ENCODE measurements at places on chromosomes 2 and 18.

- DNase-seq: no peak
Observed at GRCh38 chr2:142724713-142725349, 152.6 kb upstream of the KYNU start.

DNA sequence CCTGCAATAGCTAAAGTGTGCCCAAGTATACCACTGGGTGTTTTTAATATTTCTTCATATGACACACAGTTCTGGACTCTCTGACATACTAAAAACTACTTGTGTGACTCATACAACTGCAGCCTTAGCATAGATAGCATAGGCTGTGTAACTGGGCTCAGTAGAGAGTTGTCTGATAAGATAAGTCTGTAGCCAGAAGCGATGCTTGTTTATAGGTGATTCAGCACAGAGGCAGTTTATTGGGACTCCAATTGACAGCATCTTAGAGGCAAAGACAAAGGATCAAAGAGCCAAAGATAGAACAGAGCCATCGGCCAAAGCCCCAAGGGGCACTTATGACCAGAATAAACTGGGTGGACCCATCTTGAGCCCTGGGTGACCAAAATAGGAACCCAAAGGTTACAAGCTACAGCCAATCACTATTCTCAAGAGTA, 42.3 kb downstream of the AAK1 start:
- no peak for DNase-seq

DNA sequence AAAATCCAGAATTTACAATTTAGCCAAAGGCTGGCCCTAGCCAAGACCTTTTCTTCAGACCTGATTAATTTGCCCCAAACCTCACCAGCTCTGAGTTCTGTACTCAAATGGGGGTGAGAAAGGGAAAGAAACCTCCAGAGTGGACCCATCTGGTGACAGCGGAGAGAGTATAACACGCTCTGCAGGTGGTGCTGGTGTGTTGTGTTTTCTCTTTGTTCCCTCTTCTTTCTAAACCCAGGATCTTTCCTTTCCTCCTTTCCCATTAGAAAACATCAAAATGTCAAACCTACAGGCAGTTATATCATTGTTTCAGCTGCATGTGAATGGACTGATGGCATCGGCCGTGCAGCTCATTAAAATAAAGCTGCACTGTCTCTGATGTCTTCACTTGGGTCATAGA, 253.2 kb upstream of the SP5 start:
- DNase-seq: no peak

DNA sequence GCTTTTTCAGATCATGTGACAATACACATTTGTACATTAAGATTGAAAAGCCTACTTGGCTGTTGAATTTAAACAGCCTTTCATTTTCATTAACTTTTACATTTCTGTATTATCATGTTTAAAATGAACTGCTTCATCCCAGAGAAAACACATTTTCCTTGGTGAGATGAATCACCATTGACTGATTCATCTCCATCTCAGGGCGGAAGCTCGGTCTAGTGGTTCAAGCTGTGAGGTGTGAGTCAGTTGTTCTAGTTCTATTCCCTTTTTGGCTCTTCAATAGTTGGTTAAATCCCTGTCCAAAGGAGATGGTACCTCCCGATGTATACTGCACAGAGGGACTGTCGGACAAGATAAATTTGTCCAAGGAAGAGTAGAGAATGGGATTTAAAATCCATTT, 189.7 kb downstream of the ADCYAP1 start:
- DNase-seq: no peak

GRCh38 chr18:55034742-55035141, 75.5 kb upstream of the CCDC68 start:
- no peak for DNase-seq

Data from activated CD8-positive, alpha-beta memory T cell treated with anti-CD3 and anti-CD28 coated beads, Interleukin-2, amount 50 U/mL, for 48 hours (primary cell).